ENCODE measurements at places on chromosomes 4 and X.
A peak's percentile ranks its signal among the peaks of the same experiment; 100 is the strongest.

GRCh38 chr4:46648088-46648744, 258.3 kb upstream of the GABRA2 start:
- DNase-seq = no peak

- no peak for DNase-seq
These were observed 78.8 kb downstream of the TET2 start for GRCh38 chr4:105225500-105225899.

DNA sequence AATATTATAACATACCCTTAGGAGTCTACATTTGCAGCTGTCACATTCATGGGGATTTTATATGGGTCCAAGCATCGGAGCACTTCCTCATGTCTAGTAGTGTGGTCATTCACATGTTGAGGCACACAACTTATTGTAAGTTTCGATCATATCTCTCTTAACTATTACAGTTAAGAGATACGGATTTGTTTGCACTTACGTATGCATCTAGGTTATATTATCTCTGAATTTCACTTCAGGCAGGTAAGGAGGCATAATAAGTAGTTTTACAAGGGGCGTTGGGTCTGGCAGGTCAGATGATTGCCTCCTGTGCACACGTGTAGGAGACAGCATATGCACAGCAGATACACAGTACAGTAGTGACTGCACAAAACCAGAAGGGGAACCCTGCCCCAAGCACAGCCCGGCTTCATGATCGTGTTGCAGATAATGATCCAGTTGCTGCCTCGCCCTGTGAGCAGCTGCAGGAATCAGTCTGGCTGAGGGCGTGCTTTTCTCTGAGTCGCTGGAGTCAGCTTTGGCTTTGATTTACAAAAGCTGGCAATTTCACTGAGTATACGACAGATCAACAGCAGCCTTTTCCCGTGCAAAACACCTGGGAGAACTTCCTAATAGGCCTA, 302.9 kb upstream of the GATB start:
- DNase-seq = peak; percentile 14

GRCh38 chrX:148784856-148785255, 284.4 kb downstream of the AFF2 start:
- no peak for DNase-seq

DNA sequence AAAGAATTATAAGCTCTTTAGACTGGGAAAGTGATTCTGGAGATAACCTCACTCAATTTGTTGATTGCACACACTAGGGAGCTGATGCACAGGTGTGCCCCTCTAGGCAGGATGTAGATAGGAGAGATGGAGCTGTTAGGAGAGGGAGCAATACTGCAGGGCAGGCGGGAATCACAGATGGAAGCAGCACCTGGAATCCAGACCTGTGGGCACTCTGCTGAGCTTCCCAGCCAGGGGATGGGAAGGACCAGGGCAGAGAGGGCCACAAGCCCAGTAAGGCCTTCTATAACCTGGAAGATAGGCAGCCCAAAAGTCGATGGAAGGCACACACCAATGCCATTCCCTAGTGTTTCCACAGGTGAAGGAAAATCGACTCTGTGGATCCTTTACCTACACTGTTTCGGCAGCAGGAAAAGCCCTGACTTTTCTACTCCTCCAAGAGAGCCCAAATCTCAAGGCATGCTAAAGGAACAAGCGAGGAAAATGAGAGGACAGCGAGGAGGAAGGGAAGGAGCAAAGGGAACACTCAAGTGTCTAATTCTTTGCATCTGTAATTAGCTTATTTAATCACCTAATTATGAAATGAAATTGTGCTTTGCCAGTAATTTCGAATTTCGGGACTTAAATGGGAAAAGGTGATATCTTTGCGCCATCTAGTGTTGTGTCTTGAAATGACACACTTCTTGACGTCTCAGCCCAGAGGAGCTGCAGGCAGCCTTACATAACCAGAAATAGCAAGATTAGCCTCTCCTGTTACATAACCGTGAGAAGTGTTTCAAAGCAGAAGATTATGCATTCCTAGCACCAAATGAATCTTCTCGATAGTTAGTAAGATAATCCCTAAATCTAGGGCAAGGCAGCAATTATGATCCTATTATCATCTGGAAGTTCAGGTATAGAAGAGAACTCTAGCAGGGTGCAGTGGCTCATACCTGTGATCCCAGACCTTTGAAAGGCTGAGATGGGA, 31.0 kb upstream of the TLR3 start:
- DNase-seq = no peak

GRCh38 chr4:129545599-129546278, 449.8 kb downstream of the C4orf33 start:
- DNase-seq = no peak

DNA sequence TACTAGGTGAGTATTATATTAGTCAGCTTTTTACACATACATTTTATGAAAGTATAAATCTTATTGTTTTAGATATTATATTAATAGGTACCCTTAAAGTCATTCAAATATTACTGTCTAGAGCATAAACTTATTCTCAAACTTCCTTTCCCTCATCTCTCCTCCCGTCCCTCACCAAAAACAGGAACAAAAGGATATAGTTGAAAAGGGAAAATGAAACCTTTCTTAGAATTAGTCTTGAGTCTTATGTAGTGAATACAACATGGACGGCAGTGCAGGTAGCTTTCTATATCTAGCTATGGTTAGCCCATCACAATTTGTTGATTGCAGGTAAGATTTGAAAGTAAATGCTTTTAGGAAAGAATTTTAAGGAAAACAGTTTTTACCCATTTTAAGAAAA, 65.6 kb downstream of the RBPJ start:
- DNase-seq = no peak

- DNase-seq = no peak
These were observed 81.0 kb upstream of the IL2 start for GRCh38 chr4:122537388-122538135.

- DNase-seq = no peak
These were observed 86.4 kb downstream of the SHISA3 start for GRCh38 chr4:42483426-42484379.

GRCh38 chrX:153443476-153444332, 2.2 kb downstream of the TREX2 start:
- no peak for DNase-seq

GRCh38 chrX:22690116-22690515, 309.6 kb upstream of the DDX53 start:
- no peak for DNase-seq

GRCh38 chr4:48073567-48074103, 57.1 kb downstream of the NIPAL1 start:
- no peak for DNase-seq

DNA sequence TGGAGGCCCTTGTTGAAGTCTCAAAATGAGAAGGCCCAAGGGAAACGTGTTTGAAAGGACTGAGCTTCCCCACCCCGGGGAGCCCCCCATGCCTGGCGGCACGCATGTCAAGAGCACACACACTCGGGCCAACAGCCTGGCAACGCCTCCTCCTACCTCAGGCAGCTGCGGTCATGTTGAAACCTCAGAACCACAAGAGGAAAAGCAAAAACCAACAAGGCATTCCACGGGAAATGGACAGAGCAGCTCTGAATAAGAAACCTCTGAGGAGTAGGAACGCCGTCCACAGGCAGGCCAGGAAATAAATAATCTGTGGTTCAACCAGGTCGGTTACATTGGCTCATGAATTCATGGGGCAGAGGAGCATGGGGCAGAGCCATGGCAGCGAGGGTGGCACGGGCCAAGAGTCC, 95.7 kb upstream of the AFAP1 start:
- no peak for DNase-seq

DNA sequence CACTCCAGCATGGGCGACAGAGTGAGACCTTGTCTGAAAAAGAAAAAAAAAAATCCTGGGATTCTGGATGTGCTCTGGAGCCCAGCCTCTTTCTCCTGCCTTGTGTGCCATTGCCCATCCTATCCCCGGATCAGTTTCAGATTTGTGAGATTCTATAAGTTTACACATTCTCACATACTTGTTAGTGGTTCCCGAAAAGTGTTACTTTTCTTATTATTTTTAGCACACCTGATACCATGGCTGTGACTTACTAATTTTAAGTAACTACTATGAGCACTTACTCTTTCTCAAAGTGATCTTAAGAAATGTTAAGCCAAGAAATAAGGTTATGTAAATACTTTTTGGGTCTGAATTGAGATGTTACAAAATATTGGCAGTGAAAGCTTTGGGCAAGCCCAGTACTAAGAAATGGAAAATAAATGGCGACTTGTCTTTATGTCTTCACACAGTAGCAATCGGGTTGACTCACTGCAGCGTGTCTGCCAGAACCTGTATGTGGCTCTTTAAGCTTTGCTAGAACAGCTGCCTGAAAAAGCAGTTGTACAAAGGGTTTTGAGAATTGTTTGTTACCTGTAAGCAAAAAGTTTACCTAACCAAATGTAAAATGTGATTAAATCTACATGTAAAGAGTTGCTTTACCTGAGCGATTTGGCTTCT, 118.7 kb downstream of the KLHL8 start:
- no peak for DNase-seq

- no peak for DNase-seq
These were observed 83.4 kb downstream of the UCHL1 start for GRCh38 chr4:41339812-41340809.

DNA sequence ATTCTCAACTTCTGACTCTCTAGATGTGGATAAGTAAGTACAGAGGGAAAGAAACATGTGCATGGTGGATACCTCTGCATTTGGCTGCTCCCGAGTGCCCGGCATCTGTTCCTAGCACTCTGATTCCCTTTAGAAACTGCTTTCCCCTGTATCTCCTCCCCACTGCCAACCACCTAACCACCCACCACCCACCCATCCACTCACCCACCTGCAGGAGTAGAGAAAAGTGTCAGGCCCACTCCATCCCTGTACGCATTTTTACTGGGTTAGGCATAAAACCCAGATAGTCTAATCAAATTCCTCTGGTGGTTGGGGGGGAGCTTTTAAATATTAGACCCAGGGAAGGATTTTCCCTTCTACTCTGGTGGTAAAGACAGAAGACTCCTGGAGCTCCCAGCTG, 63.0 kb downstream of the TMEM154 start:
- no peak for DNase-seq

DNA sequence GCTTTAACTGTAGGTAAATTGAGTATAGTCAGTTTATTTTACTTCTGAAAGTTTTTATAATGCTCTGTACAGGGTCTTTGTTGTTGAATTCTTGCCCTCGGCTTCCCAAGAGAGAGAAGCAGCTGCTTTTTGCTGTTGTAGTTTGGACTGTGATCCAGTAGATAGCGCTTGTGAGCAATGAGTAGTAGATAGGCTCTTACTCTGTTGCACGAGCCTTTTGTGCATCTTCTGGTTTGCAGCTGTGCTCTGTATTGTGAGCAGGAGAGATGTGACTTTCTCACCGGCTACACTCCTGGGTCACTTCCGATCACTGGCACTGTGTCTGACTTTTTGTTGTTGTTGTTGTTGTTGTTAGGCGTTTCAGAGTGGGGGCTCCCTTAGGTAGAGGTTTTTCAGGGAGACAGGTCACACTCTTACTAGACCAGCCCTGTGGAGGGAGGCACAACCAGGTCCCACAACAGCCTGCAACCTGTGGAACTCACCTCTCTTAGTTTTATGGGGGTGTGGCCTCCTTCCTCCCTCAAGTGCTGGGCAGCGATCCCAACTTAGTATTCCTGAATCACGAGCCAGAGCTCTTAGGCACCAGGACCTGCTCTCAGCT, 822.1 kb upstream of the GALNTL6 start:
- no peak for DNase-seq

DNA sequence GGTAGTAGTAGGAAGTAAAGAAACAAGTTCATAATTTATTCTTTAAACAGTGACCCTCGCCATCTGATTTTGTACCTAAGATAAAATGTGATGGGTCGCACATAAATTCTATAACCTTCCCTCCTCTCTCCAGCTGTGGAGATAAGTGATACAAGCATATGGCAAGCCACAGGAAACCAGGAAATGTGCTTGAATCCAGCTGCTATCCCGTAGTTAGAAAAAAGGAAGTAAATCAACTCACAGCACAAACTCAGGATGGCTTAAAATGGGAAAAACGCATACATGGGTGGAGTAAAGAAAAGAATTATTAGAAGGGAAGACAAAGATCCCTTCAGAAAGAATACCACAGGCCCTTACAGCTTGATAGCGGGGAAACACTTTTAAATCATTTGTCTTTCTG, 78.2 kb downstream of the ZNF827 start:
- no peak for DNase-seq

DNA sequence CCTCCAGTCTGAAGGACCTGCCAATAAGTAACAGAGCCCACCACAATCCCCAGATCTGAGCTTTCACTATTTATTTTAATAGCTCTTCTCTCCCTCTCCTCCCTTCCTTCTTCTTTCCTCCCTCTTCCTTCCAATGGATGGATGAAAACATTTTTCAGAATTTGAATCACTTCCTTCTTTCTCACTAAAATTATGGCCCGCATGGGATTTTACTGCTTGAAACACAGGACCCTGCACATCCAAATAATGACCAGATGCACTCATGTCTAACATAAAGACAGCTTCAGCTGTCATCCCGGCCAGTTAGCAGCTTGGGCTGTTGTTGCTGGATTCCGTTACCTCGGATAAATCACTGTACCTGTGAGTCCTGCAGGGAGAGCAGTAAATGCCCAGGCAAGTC, 5.4 kb upstream of the PHEX start:
- no peak for DNase-seq

DNA sequence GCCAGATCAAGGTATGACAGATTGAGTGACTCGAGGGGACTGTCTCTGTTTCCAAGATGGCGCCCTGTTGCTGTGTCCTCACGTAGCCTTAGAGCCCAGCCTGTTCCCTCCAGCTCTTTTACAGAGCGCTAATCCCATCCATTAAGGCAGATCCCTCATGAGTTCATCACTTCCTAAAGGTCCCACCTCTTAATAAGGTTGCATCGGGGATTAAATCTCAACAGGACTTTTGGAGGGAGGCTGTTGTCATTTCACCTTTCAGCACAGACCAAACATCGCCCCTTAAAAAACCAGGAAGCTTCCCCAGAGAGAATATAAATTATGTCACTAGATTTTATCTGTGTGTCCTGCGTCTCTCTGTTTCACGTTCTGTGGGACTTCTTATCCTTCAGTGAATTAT, 32.6 kb upstream of the DHRSX start:
- no peak for DNase-seq

GRCh38 chrX:46561824-46562657, 11.5 kb upstream of the CHST7 start:
- DNase-seq = no peak

GRCh38 chrX:109848461-109849050, 115.5 kb upstream of the ACSL4 start:
- no peak for DNase-seq

DNA sequence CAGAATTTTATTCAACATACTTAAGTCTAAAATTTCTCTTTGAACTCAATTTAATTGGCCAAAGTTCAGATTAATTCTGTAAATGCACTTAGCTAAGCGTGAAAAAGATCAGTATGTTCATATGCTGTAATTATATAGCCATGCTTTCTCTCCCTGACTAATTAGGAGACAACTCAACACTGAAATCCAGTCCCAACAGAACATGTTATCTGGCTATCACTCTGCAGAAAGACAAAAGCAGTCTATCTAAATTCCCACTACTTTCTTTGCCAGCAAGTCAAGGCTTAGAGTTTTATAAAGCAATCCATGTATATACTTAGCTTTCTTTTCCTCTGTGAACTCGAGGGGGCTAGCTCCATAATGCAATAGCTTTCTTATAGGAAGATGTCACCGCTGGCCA, 16.0 kb upstream of the USP46 start:
- DNase-seq = no peak
